ENCODE measurements at places on chromosomes 3 and 15.
A peak's percentile ranks its signal among the peaks of the same experiment; 100 is the strongest.

- DNase-seq, result no peak
Observed at GRCh38 chr3:48236531-48236930, 4.4 kb upstream of the ZNF589 start.

- DNase-seq, result no peak
Observed at GRCh38 chr15:33701304-33701696, 267.0 kb upstream of the CHRM5 start.

- DNase-seq, result peak; percentile 73
Observed at GRCh38 chr3:35664460-35664919, 25.2 kb downstream of the ARPP21 start.

- no peak for DNase-seq
Observed at GRCh38 chr3:120420928-120421551, 29.8 kb downstream of the FSTL1 start.

- DNase-seq, result no peak
Observed at GRCh38 chr3:165883117-165883516, 45.9 kb upstream of the BCHE start.

- DNase-seq, result no peak
Observed at GRCh38 chr3:191254098-191254873, 55.2 kb downstream of the OSTN start.

DNA sequence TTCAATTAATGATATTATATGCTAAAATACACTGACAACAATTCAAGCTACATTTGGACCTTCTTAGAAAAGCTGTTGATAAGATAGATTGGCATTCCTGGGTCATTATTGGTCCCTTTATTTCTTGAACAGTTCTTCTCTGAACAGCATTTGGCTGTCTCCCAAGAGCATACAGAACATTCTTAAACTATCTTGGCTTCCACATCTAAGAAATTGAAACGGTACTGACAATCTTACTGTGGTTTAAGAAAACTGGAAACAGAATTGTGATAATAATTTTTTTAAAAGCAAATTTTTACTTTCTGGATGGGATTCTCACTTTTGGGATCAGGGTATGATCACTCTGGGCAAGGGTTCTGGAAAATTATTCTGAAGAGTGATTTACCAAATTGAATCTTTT, 161.7 kb upstream of the ZNF385D start:
- DNase-seq, result no peak

- DNase-seq, result no peak
Observed at GRCh38 chr3:180909369-180910127, 2.9 kb upstream of the FXR1 start.

DNA sequence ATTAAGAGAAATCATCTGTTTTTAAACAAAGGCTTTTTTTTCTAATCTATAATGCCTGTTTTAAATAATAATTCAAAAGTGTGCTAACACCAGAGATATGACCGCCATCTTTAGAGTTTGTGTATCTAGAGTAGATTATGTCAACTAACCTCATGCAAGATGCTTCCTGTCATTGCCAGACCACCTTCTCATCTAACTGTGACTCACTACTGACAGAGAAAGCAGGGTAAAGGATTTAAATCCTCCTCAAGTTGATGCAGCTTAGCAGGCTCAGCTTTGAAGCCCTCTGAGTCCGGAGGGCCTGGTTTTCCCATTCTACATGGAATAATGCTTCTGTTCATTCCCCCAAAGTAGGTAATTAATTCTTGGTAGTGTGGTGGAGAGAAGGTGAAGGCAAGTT, 108.5 kb downstream of the ECT2 start:
- no peak for DNase-seq

GRCh38 chr3:10292505-10293419, at the start of gene GHRL:
Gene GHRL (minus strand): TSS chr3:10292947. CDS start chr3:10290180, 2,767 bp downstream.
- DNase-seq, result no peak

DNA sequence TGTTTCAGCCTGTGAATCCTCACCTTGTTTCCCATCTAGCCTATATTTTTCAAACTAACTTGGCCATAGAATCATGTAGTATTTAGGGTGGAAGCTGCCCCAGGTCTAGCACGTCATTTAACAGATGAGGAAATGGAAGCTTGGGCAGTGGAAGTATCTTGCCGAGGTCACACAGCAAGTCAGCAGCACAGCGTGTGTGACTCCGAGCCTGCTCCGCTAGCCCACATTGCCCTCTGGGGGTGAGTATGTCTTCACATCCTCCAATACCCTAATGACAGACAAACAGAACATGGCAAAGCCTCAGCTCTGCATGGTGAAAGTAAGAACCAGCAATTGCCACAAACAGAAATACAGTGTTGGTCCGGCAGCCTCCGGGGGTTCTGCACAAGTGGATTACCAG, 2.2 kb upstream of the CCR5 start:
- no peak for DNase-seq

DNA sequence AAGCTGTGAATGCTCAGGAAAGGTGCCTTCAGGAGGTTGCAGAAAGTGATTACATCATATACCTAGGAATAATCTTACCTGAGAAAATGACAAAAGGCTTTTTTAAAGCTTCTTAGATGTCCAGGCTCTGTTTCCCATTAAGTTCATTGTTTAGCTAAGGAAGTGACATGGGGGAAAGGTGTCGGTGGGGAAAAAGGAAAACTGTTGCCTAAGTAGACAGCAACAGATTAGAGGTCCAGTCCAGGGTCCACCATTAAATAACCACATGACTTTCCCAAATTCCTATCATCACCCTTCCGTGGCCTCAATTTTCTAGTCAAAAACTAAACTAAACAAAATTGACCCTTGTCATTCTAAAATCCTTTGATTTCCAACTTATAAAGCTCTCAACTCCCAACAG, 4.3 kb downstream of the WWTR1 start:
- DNase-seq, result no peak

GRCh38 chr3:55555873-55556618, 68.9 kb upstream of the WNT5A start:
- DNase-seq, result peak; percentile 3

GRCh38 chr3:95511828-95512227, 1302.6 kb upstream of the EPHA6 start:
- DNase-seq, result no peak

- peak; percentile 61 for DNase-seq
Observed at GRCh38 chr3:24264748-24265158, 229.9 kb downstream of the THRB start.

- no peak for DNase-seq
Observed at GRCh38 chr15:86488046-86488445, 408.4 kb downstream of the AGBL1 start.

DNA sequence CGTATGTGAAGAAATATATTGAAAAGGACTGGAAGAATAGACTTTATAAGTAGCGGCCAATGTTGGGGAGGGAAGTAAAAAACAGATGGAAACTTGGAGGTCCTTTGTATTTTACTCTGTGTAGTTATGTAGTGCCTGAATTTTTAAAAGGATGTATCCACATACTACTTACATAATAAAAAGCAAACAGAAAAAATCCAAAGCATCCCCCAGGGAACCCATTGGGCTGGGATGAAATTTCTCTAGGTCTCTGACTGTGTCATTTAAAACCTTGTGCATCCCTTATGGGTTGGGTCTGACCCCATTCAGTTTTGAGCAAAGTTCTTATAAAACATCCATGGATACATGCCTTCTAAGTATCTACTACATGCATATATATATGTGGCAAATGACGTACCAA, 141.1 kb downstream of the NR1D2 start:
- DNase-seq, result no peak

- DNase-seq, result no peak
Observed at GRCh38 chr3:9056581-9056980, 93.3 kb upstream of the RAD18 start.

GRCh38 chr3:28556195-28556594, 207.6 kb upstream of the AZI2 start:
- DNase-seq, result no peak

DNA sequence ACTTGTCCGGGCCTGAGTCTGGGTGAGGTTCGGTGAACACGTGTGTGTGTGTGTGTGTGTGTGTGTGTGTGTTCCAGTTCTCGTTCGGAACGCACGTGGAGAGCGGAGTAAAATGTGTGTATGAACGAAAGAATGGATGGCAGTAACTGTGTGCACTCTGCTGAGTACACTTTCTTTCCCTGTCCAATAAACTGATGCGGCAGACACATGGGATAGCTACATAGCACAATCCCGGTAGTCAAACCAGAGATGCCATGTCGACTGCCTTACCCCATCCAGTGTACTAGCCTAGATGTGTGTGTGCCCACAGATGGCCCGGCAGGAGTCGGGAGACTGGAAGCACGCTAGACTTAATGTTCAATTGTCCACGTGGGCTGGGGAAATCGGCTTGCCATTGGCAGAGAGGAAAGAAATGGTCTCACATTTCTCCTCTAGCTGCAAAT, 507 bp upstream of the GOLIM4 start:
- peak; percentile 98 for DNase-seq

DNA sequence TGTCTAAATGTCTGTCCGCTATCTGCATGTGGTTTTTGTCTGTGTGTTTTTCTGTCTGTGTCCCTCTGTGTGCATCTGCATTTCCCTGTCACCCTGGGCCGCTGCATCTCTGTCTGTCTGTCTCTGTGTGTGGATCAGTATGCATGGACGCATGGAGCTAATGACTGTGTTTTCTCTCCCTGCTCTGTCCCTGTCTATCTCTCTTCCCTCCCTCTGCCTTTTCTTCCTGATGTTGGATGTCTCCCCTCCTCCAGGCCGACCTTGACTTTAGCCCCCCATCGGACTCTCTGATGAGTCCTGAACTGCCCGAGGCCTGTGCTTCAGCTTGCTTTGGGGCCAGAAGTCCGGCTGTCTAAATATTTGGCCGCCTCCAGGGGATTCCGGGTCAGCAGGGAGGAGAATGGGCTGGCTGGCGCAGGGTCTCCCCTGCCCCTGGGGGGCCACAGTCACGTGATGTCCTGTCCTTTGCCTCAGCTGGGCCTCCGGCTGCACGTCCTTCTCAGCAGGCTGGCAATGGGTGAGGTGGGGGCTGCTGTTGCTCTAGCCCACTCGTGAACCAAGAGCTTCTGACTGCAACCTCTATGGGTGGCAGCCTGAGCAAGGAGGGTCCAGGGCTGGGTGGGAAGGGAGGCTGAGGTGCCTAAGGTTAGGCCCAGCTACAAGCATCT, 3.7 kb downstream of the SLC38A3 start:
- DNase-seq, result peak; percentile 21

- peak; percentile 61 for DNase-seq
Observed at GRCh38 chr3:66138336-66139313, 82.2 kb upstream of the SLC25A26 start.

DNA sequence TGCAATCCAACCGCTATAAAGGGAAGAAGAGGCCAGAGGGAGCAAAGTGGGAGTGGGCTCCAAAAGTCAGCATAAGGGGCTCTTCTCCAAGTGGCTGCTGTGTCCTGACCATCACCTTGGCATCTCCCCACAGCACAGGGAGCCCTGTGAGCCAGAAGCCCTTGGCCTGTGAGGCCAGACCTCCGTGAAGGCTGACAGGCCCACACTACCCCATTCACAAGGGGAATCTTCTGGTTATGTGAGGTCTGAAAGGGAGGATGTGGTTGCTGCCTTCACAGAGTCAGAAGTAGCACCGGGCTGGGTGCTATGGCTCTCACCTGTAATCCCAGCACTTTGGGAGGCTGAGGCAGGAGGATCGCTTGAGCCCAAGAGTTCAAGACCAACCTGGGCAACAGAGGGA, 2.6 kb upstream of the ULK3 start:
- DNase-seq, result no peak

DNA sequence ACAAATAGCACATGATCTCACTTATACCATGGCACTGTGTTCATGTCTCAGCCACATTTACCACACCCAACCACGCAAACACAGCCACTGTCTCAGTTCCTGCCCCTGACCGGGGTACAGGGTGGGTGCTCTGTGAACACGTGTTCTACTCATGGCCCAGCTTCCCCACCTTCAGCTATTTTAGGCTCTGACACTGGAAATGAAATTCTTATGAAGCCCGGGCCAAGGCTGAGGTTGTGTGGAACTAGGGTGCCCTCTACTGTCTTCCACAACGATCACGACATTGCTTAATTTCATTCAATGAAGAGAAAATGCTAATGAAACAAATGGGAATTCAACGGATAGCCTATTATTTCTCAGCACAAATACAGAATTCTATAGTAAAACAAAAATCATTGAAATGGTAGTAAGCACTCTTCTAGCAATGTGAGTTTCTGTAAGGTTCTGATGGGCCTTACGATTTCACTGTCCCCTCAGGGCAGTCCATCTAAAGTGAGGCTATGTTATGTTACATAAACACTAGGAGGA, 2.1 kb upstream of the GABRA5 start:
- peak; percentile 80 for DNase-seq

- DNase-seq, result no peak
Observed at GRCh38 chr3:40290396-40290795, 19.1 kb upstream of the EIF1B start.

DNA sequence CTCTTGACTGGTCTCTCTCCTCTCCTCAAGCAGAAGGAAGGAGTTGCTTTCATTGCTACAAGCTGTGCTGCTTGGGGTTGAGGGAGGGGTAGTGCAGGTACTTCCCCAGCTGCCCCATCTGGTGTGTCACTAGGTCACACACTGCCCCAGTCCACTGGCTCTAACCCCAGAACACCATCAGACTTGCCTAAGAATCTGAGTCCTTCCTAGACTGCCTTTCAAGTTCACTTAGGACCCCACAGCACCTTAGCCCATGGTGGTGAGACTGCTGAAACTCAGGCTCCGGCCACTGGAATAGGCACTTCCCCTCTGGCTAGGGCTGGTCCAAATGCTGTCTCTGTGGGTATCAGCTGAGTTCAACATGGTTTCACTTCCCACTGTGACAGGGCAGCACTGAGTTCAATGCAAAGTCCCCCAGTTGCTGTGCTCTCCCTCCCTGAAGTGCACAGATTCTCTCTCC, 279.7 kb upstream of the GOLGA6L4 start:
- DNase-seq, result no peak

- DNase-seq, result no peak
Observed at GRCh38 chr3:5195605-5196004, 8.1 kb downstream of the EDEM1 start.

GRCh38 chr3:32313723-32314473, 75.4 kb downstream of the CMTM8 start:
- no peak for DNase-seq

- peak; percentile 54 for DNase-seq
Observed at GRCh38 chr3:67048715-67049074, 50.6 kb downstream of the KBTBD8 start.

DNA sequence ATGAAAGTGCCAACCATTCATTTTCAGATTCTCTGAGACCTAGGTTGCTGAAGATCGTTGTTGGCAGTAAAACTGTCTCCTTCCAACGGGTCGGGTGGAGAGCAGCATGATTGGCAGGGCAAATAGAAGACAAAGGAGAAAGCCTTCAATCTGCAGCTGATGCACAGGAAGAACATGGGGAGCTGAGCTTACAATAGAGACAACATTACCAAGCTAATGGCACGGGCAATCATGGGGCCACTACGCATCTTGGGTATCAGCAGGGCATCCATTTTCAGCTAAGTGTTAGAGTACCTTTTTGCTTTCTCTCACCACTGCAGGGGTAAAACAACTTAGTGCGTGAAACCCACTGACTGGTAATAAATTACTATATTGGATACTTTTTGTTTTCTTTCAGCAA, 114.8 kb downstream of the WDR72 start:
- peak; percentile 98 for DNase-seq

- no peak for DNase-seq
Observed at GRCh38 chr3:13483286-13483685, 3.2 kb downstream of the HDAC11 start.
